ENCODE measurements at places on chromosomes 2 and 18. TPM values are rescaled to one million over a fixed set of nuclear protein-coding genes. Genes with fewer than 3 reads are reported as not detected.

Gene POLE4
- 9.6 TPM for total RNA-seq

Gene ANKRD29
- 5.2 TPM for total RNA-seq

Gene KLHL29
- total RNA-seq, result 8.2 TPM

Gene LGALSL
- 5.9 TPM for total RNA-seq

Gene MEP1B
- total RNA-seq, result not detected

Gene C1QL2
- not detected for total RNA-seq

Gene DSG1
- total RNA-seq, result not detected

Gene PLGLB2
- 1.5 TPM for total RNA-seq

Gene ZDBF2
- total RNA-seq, result 13.4 TPM

Gene SCYGR4
- not detected for total RNA-seq

Gene LRRFIP1
- total RNA-seq, result 223 TPM

Gene GPR55
- not detected for total RNA-seq

Gene RPE
- total RNA-seq, result 93.4 TPM

Gene GALNT13
- 2.3 TPM for total RNA-seq
